ENCODE measurements at places on chromosomes 4 and X. TPM values are rescaled to one million over a fixed set of nuclear protein-coding genes. Genes with fewer than 3 reads are reported as not detected.

The PDCL2 gene
- not detected for total RNA-seq

The PDK3 gene
- total RNA-seq = 13.7 TPM

The HPGDS gene
- not detected for total RNA-seq

The EIF4E gene
- 105 TPM for total RNA-seq

The C4orf46 gene
- 10.1 TPM for total RNA-seq

The ASB9 gene
- 10.8 TPM for total RNA-seq

The ARMCX6 gene
- total RNA-seq = 35.0 TPM

The LARP7 gene
- total RNA-seq = 22.6 TPM

The MSX1 gene
- total RNA-seq = 1.6 TPM

The PCDH19 gene
- total RNA-seq = 0.02 TPM

The ARHGEF6 gene
- total RNA-seq = 0.17 TPM

The APLN gene
- total RNA-seq = 0.35 TPM

The SPIN2A gene
- total RNA-seq = 1.6 TPM

The PCDH18 gene
- 0.24 TPM for total RNA-seq

The SUPT20HL2 gene
- total RNA-seq = not detected

The NLRP2B gene
- not detected for total RNA-seq

The DCLK2 gene
- total RNA-seq = 0.31 TPM

The KLHL13 gene
- total RNA-seq = 0.95 TPM

The HSFX1 gene
- 3.4 TPM for total RNA-seq

The PPM1K gene
- total RNA-seq = 29.3 TPM

The ZNF732 gene
- not detected for total RNA-seq

The FSTL5 gene
- total RNA-seq = not detected

The PPP4R3C gene
- not detected for total RNA-seq

The AKAP4 gene
- not detected for total RNA-seq

The CSN3 gene
- total RNA-seq = 911 TPM

The AMTN gene
- total RNA-seq = not detected

The TBC1D19 gene
- 5.5 TPM for total RNA-seq

The NWD2 gene
- 1.4 TPM for total RNA-seq

The BST1 gene
- total RNA-seq = 6.0 TPM

The HSFX2 gene
- 0.76 TPM for total RNA-seq

The UGT2A1 gene
- not detected for total RNA-seq

The PDLIM3 gene
- total RNA-seq = 0.51 TPM

The IQCM gene
- not detected for total RNA-seq

The MAGEA4 gene
- not detected for total RNA-seq

The IL15 gene
- total RNA-seq = 4.6 TPM

The AFM gene
- not detected for total RNA-seq

The BGN gene
- not detected for total RNA-seq

The CHRNA9 gene
- total RNA-seq = not detected

The ATP1B4 gene
- total RNA-seq = not detected

The CT45A5 gene
- total RNA-seq = not detected

The LDOC1 gene
- total RNA-seq = not detected

Data from Calu3 (cell line).